ENCODE measurements at places on chromosomes 13 and 19.
A peak's percentile ranks its signal among the peaks of the same experiment; 100 is the strongest.

DNA sequence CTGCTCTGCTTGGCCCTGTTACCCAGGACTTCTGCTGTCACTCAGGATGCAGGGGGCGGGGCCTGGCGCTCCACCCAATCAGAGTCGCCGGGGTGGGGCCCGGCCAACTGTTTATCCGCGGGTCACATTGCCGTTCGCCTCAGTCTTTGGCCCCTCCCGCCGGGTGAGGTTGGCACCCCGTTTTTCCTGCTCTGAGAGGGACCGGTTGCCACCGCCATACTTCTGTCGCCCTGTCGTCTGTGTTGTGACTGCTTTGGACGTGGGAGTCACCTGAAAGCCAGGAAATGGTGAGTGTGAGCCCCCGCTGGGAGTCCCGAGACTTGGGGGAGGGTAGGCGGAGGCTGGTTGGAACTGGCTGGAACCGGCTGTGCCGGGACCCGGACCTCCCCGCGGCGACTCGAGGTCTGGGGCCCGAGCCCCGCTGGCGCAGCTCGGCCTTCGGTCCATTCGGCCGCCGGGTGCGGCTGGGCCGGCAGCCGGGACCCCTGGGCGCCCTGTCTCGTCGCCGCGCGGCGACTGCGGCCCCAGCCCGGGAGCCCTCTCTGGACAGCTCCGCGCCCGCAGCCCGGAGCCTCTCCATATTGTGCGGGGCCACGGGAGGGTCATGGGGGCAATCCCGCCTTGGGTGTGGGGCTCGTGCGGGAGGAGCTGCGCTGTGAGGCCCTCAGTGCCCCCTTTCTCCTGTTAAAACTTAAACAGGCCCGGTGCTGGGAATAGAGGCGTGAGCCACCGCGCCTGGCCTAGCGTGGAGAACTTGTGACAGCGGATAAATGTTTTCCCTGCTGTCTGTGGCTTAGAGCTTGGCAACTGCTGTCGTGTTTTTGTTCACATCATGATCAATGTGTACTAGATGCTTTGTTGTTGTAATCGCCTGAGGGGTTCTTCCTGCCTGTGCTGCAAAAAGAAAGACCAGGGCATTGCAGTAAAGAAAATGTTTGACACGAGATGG is at the start of gene ZNF844:
ZNF844 (plus strand) TSS at position 142 of the 949 bp plus-strand sequence; CDS start at position 285, 143 bp downstream.
- DNase-seq, result peak; percentile 98

- no peak for DNase-seq
Observed at GRCh38 chr13:110179116-110179856, 127.7 kb downstream of the COL4A1 start.

- no peak for DNase-seq
Observed at GRCh38 chr13:40876020-40876738, 86.8 kb downstream of the SLC25A15 start.

DNA sequence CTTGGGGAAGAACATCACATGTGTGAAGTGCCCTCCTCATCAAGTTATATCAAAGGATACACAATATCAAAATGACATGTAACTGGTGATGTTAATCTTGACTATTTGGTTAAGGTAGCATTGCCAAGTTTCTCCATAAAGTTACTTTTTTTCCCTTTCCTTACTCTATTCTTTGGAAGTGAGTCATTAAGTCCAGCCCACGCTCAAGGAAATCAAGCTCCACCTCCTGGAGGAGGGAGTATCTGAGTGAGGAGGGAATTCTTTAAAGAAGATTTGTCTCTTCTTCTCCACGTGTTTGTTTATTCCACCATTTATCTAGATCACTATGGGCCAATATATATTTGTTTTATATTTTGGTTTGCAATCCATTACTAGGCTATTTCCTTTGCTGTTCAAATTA is 33.6 kb upstream of the FNDC3A start:
- no peak for DNase-seq

DNA sequence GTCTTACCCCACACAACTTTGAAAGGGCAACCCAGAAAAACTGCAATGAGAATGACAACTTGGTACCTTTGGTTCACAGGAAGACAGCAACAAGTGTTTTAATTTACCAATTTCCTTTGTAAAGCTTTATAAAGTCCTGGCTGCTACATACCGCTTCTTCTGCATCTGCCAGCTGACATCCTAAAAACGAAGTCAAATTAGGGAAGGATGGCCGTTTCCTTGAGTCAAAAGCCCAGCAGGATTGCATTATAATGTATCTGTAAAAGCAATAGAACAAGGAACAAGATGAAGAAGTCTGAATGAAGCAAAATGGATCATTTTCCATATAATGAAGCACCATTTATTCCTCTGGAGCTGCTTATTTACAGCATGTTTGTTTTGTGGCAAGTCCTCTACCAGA is 25.8 kb upstream of the URAD start:
- DNase-seq, result no peak

GRCh38 chr19:46967578-46968032 is 52.0 kb upstream of the NPAS1 start:
- no peak for DNase-seq

GRCh38 chr19:19338082-19338481 is 17.5 kb downstream of the MAU2 start:
- no peak for DNase-seq

DNA sequence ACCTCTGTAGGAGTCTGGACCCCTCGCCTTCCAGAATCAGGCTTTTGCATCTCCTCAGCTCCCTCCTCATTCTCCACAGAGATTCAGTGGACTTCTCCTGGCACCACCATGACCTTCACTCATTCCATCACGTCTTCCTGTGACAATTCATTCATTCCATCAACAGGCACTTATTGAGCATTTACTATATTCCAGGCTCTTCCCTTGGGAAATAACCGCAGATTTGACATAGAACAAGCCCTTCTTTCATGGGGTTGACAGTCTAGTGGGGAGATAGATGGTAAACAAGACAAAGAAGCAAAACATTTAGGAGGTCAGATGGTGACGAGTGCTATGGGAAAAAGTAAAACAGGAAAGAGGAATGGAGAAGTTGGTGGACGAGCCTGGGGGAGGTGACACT is 2.6 kb upstream of the SULT2B1 start:
- DNase-seq, result no peak

DNA sequence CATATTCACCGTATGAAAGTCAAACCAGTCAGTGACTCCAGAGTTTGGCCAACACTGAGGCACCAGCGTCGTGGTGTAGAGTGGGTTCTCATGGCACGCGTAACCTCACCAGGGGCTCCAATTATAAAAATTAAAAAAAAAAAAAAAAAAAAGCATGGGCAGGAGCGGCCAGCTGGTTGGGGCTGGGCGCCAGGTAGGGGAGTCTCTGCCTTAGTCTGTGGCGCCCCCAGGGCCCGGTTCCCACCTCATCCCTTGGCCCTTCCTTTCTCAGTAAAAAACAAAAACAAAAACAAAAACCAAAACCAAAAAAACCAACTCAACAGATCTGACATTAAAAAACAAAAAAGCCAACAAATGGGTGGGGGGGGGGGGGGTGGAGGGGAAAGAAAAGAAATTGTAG is 4.6 kb upstream of the EPHX3 start:
- DNase-seq, result no peak

- no peak for DNase-seq
Observed at GRCh38 chr19:16084067-16084685, 7.9 kb downstream of the TPM4 start.

- DNase-seq, result no peak
Observed at GRCh38 chr13:99050983-99051488, 73.2 kb upstream of the DOCK9 start.

GRCh38 chr19:5452594-5453565 is 2.3 kb upstream of the ZNRF4 start:
- no peak for DNase-seq

DNA sequence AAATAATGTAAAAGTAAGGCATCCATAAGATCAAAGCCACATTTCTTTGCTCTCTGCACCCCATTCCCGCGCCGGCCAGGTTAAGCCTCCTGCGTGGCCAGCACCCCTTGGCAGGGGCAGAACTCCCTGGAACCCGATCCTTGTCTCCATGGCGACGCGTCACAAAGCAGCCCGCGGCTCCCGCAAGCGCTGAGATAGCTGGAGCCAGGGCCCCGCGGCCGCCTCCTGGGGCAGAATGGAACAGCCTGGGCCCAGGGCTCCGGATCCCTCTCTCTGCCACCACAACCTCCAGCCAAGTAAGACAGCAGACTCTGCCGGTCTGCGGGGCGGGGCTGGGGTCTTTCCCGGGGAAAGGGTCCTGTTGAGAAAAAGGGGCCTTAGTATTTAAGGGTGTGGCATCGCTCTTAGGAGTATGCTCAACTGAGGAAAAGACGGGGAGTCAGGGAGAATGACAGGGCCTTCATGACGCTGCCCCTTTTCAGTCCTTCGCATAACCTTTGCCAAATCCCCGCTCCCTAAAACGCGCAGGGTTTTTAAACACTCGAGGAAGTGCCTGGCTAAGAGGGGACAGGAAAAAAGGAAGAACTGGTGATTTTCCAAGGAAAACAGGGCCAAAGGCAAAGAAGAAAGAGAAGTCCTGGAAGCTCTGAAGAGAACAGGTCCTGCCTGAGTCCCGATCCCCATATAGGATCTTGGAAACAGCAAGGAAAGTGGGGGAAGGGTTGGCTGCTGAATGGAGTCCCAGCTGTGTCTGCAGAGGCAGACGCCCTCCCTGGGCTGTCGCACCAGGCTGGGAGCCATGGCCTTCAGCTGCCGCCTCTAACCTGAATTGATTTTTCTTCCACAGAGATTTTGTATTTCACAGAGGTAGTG is at the start of gene TEX26:
TEX26 (plus strand) TSS at position 176 of the 873 bp plus-strand sequence; CDS start at position 236, 60 bp downstream.
- DNase-seq, result peak; percentile 36

GRCh38 chr13:77262198-77262597 is 64.7 kb downstream of the MYCBP2 start:
- no peak for DNase-seq

DNA sequence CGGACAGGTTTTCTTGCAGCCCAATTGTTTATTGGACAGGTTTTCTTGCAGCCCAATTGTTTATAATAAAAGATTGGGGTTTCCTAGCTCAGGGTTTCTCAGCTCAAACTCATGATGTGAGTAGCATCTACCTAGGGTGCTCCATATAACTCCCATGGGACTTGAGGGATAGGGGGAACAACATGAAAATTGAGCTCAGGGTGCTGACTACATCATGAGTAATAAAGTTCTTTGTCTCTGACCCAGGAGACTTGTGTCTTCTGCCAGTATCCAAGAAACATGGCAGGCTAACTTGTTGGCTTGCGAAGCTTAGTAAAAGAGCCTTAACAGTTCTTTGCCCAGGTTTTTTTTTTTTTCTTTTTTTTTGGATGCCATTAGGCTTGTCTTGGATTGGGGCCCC is 59.2 kb upstream of the MYCBP2 start:
- DNase-seq, result no peak

DNA sequence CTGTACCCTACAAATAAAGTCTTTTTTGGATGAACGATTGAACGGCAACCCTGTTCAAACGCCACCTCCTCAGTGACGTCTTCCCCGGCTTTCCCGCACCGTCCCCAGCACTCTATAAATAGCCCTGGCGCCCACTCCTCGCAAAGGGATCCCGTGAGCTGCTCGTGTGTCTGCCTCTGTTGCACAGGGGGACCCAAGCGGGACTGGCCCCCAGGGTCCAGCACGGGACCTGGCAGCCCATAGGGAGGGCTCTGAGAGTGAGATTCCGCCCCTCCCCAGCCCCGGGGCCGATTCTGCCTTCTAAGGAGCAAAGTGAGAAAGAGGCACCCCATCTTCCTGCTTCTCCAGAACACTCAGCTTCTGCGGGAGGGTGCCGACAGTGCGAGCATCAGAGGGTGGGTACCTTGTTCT is 8.1 kb upstream of the FKRP start:
- DNase-seq, result no peak

- no peak for DNase-seq
Observed at GRCh38 chr13:23105051-23105450, 75.7 kb upstream of the SGCG start.

- no peak for DNase-seq
Observed at GRCh38 chr19:38506723-38507550, 73.4 kb downstream of the RYR1 start.

DNA sequence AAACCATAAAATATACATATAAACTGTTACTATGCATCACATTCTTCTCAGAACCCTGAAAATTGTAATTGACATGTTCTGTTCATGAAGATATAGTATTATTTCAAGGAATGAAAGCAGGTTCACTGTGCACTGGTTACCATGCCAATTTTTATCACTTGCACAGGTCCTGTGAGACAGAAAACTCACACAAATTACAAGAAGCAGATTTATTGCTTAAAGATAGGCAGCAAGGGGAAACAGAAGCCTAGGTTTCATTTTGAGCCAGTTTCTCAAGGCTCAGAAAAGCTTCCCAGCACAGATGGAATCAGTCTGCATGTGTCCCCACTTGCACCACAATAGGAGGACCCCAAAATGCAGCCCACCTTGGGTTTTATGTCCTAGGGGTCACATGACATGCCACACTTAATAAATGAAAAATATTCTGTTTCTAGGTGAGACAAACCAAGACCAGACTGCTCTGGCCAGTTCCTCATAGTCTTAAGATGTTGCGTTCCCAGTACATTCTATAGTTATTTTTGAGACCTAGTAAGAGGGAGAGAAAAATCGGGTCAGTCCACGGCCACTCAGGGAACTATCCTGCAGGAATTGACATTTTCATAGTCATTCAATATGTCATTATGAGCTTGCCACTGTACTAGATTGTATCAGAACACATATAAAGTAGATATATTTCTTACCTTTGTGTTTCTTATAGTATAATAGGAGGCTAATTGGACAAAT is 459.1 kb upstream of the ATXN8OS start:
- no peak for DNase-seq

DNA sequence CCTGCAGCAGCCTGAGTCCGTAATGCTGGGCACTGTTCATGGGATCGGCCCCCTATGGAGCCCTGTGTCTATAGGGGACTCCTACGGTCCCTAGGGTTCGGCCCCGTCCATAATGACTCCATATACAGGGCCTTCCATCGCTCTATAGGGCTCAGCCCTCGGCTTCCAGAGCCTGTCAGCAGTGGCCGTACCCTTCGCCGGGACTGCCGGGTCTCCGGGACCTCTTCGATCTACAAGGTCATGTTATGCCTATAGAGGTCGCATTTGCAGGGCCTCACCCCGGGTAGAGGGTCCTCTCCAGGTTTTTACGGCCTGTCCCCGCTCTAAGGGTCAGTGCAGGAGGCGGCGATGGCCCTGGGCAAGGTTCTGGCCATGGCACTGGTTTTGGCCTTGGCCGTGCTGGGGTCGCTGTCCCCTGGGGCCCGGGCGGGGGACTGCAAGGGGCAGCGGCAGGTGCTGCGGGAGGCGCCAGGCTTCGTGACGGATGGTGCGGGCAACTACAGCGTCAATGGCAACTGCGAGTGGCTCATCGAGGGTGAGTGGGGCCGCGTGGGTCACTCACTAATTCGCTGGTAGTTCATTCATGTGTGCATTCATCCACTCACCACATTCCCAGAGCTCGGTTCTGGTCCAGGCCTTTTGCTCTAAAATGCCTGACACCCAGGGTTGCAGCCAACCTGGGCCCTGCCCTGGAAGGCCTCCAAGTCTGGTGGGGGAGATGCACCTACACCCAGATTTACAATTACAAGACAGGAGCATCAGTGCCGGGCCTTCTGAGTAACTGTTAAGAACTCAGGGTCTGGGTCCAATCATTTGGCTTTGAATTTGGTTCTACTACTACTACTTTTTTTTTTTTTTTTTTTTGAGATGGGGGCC is 699 bp downstream of the MEGF8 start:
- DNase-seq, result no peak

DNA sequence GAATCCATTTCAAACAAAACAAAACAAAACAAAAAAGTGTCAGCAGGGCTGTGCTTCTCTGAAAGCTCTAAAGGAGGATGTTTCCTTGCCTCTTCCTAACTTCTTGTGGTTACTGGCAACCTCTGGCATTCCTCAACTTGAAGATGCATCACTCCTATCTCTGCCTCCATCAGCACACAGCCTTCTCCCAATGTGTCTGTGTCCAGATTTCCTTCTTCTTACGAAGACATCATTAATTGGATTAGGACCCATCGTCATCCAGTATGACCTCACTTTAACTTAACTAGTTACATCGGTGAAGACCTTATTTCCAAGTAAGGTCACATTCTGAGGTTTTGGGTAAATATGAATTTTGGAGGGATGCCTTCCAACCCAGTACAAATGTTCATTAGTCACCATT is 33.8 kb upstream of the GTF2F2 start:
- no peak for DNase-seq
